ENCODE measurements at places on chromosomes 4 and X.

- DNase-seq = no peak
These were observed 5.5 kb downstream of the UCHL1 start for GRCh38 chr4:41262198-41262597.

- DNase-seq = no peak
These were observed 45.4 kb upstream of the WWC2 start for GRCh38 chr4:183053681-183054080.

GRCh38 chr4:27692158-27692557 is 831.5 kb downstream of the STIM2 start:
- DNase-seq = no peak

DNA sequence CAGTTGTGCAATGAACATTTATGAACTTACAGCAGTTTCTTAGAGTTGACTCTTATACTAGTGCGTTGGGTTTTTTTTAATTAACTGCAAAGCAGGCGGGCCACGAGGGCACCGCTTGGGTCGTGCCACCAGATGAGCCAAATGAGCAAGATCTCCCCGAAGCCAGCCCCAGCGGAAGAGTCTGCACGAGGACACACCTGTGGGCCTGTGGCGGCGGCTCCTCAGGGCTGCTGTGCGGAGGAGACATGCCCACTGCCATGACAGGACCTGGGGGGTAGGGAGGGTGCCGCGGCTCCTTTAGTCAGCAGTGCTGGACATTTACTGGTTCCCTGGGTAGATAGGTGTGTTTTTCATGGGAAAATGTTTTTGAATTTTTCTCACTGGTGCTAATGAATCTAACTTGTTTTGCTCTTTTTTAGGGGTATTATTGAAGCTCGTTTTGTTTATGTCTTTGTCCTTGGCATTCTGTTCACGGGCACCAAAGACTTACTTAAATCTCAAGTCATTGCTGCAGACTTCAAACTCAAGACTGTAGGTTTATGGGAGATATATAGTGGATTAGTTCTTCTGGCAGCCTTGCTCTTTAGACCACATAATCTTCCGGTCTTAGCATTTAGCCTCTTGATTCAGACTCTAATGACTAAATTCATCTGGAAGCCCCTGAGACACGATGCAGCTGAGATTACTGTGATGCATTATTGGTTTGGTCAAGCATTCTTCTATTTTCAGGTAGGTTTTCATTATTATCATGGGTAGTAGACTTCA is 31.2 kb downstream of the PIGG start:
- no peak for DNase-seq

GRCh38 chrX:51860679-51861078 is 32.7 kb upstream of the MAGED1 start:
- DNase-seq = no peak
